Uterus (tissue), 4 donors: ENCODE measurements at places on chromosomes 4 and X.

DNA sequence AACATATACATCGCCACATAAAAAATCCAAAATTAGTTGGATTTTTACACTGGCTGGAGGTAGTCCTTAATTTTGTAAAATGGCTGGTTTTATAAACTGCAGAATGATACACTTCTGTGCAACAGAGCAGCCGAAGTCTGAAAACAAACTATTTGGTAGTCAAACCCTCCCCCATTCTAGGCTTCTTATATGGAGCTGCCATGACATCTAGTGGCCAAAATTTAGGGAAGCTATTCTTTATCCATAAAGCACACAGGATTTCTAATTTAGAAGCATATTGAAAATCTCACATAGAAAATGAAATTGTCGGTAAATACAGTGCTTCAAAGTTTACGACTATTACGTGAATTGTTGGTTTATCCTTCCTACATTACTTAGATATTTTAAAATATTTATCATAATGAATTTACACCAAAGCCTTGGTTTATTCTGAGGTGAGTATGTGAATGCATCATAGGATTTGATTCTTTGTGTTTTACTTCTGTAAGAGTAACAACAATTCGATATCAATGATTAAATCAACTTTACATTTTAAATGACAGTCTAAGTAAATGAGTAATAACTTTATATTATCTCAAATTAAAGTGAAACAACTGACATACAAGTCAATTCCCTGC is 113.4 kb upstream of the FAM241A start:
- no peak overlapping the region for H3K27ac ChIP-seq
- DNase-seq: peak; percentile 23
- no peaks in the 10 kb centered on the region for H3K4me1 ChIP-seq
- H3K36me3 ChIP-seq: no peaks in the 10 kb centered on the region
- no peak overlapping the region for H3K4me3 ChIP-seq

DNA sequence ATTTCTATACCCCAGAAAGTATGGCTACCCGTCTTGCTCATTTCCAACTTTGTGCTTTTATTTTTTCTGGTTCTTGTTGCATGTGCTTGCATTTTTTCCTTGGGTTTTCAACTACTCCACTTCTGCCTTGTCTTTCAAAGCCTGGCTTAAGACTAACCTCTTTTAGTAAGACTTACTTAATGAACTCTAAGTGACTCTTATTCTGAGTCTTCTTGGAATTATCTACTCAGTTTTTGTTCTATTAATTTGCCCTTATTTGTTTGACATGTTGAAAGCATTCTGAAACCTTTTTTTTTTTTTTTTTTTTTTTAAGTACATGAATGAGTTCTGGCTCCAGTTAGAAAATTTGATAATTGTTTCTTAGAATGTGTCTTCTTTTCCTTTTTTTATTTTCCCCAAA is 74.8 kb downstream of the SLIT2 start:
- H3K27me3 ChIP-seq: no peaks in the 10 kb centered on the region
- H3K4me1 ChIP-seq: no peaks in the 10 kb centered on the region
- H3K36me3 ChIP-seq: no peaks in the 10 kb centered on the region
- no peak for DNase-seq
- no peak overlapping the region for H3K4me3 ChIP-seq

GRCh38 chr4:53713767-53714166 is 122.5 kb upstream of the LNX1 start:
- no peak overlapping the region for H3K27ac ChIP-seq
- no peak for DNase-seq
- H3K4me3 ChIP-seq: no peak overlapping the region
- no peaks in the 10 kb centered on the region for H3K36me3 ChIP-seq
- H3K4me1 ChIP-seq: no peaks in the 10 kb centered on the region
- no peaks in the 10 kb centered on the region for H3K27me3 ChIP-seq

- H3K4me1 ChIP-seq: no peaks in the 10 kb centered on the region
- no peaks in the 10 kb centered on the region for H3K27me3 ChIP-seq
- no peak overlapping the region for H3K4me3 ChIP-seq
- H3K27ac ChIP-seq: no peak overlapping the region
Measured at GRCh38 chrX:119694601-119695534, 1.9 kb upstream of the SEPTIN6 start.

- H3K4me1 ChIP-seq: no peaks in the 10 kb centered on the region
- no peaks in the 10 kb centered on the region for H3K36me3 ChIP-seq
- H3K27me3 ChIP-seq: no peaks in the 10 kb centered on the region
Measured at GRCh38 chr4:153573881-153574802, 108.0 kb downstream of the TMEM131L start.

- H3K4me3 ChIP-seq: no peak overlapping the region
- no peaks in the 10 kb centered on the region for H3K27me3 ChIP-seq
- no peak for DNase-seq
- no peaks in the 10 kb centered on the region for H3K36me3 ChIP-seq
Measured at GRCh38 chr4:66246643-66247042, 576.4 kb upstream of the EPHA5 start.

DNA sequence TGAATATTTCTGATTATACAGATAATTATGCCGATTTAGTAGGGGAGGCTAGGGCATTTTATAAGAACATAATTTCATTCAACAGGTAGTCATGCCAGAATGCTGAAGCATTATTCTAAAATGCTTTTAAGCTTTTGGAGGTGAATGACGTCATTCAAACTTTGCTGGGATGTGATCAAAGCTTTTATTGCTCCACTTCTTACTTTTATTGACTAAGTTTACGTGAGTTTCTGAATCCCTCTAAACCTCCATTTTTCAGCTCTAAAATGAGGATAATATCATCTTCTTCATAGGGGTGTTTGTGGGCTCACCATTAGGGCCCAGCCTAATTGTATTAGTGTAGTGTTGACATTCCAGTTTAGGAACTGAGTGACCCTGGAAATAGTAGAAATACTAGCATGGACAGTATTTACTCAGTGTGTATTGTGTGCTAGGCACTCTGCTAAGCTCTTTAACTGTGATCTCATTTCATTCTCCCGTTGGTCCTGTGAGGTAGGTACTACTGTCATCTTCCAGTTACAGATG is 3.0 kb downstream of the WWC2 start:
- H3K27ac ChIP-seq: no peak overlapping the region
- no peak for DNase-seq
- H3K27me3 ChIP-seq: no peaks in the 10 kb centered on the region
- no peak overlapping the region for H3K4me3 ChIP-seq
- no peaks in the 10 kb centered on the region for H3K4me1 ChIP-seq

DNA sequence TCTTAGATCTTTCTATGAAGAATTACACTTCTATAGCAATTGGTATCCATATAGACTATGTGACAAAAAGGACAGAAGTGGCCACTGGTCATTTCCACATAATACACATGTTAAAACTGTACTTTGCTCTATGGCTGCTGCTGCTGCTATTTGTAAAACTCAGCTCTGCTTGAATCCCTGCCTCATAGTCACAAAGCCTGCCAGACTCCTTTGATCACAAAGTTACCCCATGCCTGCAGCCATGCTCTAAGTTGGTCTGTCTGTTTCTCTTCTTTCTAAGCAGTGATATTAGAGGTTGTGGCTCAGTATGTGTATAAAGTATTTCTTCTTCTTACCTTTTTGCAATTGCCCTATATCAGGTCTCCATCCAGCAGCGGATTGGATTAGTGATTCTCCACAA is 210.9 kb downstream of the GRID2 start:
- H3K27ac ChIP-seq: no peak overlapping the region
- no peaks in the 10 kb centered on the region for H3K36me3 ChIP-seq
- H3K4me1 ChIP-seq: no peaks in the 10 kb centered on the region
- DNase-seq: no peak

GRCh38 chrX:65528705-65529340 is 5.8 kb downstream of the LAS1L start:
- no peak overlapping the region for H3K4me3 ChIP-seq
- DNase-seq: peak; percentile 38
- no peaks in the 10 kb centered on the region for H3K27me3 ChIP-seq
- no peaks in the 10 kb centered on the region for H3K4me1 ChIP-seq
- H3K36me3 ChIP-seq: no peaks in the 10 kb centered on the region

GRCh38 chr4:96102541-96103026 is 262.7 kb downstream of the PDHA2 start:
- H3K27ac ChIP-seq: no peak overlapping the region
- H3K27me3 ChIP-seq: no peaks in the 10 kb centered on the region
- no peaks in the 10 kb centered on the region for H3K36me3 ChIP-seq
- no peak overlapping the region for H3K4me3 ChIP-seq
- H3K4me1 ChIP-seq: no peaks in the 10 kb centered on the region
- no peak for DNase-seq

- H3K4me1 ChIP-seq: no peaks in the 10 kb centered on the region
- H3K27ac ChIP-seq: no peak overlapping the region
- no peak for DNase-seq
- no peaks in the 10 kb centered on the region for H3K27me3 ChIP-seq
- no peak overlapping the region for H3K4me3 ChIP-seq
Measured at GRCh38 chrX:18946611-18947010, 37.3 kb downstream of the PHKA2 start.

DNA sequence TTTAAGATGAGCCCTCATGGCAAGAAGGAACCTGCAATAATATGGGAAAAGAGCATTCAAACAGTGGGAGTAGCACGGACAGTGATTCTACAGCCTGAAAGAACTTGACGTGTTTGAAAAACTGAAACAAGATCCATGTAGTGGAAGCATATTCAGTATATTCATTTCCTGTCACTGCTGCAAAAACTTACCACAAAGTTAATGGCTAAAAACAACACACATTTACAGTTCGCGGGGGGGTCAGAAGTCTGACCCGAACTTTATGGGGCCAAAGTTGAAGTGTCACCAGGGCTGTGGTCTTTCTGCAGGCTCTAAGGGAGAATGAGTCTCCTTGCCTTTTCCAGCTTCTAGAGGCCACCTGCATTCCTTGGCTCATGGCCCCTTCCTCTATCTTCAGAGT is 52.6 kb upstream of the ARX start:
- H3K27me3 ChIP-seq: no peaks in the 10 kb centered on the region
- no peak overlapping the region for H3K4me3 ChIP-seq
- H3K27ac ChIP-seq: no peak overlapping the region

DNA sequence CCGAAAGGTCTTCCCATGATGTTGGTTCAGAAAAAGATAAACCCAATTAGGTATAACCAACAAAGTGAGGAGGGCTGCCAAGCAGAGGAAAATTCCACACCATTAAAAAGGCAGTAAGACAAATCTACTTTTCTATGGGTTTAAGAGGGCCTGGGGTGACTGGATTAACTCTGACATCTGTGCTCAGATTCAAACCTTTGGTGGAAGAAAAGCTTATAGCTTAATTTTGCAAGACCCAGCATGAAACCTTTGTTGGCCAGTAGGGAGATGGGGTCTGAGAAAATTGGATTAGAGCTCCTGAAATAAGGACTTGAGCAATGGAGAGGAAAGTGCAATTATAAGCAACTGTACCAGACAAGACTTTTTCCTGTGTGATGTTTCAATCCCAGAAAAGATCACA is 104.2 kb downstream of the KDR start:
- no peaks in the 10 kb centered on the region for H3K4me1 ChIP-seq
- H3K36me3 ChIP-seq: no peaks in the 10 kb centered on the region
- no peaks in the 10 kb centered on the region for H3K27me3 ChIP-seq
- DNase-seq: no peak
- no peak overlapping the region for H3K27ac ChIP-seq
